D341Med (cell line): ENCODE measurements at places on chromosomes 16 and 17.

GRCh38 chr16:70740914-70741782 lies 55.3 kb upstream of the MTSS2 start:
- DNase-seq, result no peak

DNA sequence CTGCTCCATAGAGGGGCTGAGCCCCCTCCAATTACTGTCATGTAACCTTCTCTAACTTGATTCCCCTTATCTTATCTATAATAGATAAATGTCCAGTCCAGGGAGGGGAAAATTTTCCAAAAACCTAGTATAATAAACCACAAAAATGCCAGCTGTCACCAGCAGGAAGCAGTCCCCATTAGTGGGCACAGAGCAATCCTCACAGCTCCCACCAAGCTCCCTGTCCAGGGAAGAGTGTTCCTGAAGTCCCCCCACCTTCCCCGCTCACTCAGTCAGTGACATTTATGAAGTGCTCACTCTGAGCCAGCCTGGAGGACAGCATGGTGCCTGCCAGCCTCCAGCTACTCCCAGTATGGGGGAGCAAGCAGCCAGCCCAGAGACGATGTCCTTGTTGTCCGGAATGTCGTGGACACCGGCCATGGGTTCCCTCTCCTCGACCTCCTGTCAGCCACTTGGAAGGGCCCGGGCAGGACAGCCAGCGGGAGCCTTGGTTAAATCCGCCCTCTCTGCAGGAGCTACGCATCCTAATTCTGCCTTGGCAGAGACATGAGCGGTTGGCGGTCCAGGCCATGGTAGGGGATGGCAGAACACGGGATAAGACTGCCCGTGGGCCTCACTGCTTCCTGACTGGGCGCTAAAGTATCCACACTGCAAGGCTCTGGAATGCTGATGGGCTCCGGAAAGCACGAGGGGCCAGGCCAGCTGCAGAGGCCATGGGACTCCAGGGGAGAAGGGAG lies 102.0 kb upstream of the CDH5 start:
- DNase-seq, result peak; percentile 3

DNA sequence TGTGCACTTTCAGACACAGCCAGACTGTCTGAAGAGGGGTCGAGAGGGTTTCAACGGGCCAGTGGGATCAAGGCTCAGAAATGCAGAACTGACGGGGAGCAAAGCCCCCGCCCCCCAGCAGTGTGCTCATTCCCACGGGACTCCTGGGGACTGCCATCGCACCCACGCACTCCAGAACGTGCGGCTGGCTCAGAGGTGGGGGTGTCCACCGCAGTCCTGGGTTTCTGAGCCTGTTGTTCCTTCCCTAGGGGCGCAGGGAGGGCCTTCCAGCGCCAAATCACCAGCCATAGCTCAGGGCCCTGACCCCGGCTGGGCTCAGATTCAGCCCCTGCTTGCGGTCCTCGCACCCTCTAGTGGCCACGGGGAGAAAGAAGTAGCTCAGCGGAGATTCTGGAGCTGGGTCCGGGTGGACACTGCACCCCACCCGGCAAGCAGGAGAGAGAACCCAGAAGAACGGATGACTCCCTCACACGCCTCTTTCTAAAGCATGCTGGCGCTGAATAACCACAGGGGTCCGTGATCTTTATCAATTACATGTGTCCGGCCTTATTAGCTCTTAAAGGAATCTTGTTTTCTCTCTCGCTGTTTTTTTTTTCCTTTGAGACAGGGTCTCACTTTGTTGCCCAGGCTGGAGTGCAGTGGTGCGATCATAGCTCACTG lies 45.0 kb upstream of the USP7 start:
- DNase-seq, result peak; percentile 89

DNA sequence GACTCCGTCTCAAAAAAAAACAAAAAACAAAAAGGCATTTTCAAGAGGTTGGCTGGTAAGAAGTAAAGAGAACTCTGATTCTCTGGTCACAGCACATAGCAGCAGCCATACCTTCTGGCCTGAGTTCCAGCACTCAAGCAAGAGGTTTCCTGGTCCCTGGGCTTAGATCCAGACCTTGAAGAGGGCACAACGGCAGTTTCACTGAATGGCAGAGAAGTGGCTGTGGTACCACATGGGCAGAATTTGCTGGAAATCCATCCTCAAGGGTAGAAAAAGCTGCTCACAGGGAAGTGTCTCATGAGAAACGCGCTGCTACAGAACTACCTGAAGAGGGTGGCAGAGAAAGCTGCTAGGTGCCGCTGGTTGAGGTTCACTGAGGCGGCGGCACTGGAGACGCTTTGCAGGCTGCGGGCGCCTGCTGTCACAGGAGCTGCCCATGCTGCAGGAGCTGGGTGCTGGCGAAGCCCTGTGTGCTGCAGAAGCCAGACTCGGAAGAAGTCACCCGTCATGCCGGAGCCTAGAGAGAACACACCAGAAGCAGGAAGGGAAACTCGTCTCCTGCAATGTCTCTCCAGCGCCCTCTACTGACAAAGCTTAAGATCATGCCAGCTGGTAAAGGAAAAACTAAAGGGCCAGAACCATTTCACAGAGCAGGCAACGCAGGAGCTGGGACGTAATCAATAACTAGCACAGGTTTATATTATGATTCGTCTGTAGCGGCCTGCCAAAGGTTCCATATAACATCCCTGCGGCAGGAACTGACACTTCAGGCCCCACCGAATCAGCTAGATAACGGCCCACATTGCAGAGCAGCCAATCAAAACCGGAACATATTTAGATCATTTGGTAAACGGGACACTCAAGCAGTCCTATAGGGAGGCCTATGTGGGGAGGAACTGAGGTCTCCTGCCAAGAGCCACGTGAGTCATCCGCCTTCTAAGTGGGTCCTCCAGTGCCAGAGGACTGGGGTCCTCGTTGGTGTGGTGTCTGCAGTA lies 5.4 kb upstream of the ZNF213 start:
- peak; percentile 57 for DNase-seq

- peak; percentile 73 for DNase-seq
Observed at GRCh38 chr17:4565209-4566141, 5.1 kb upstream of the GGT6 start.

GRCh38 chr16:80680046-80680445 lies 124.4 kb downstream of the CDYL2 start:
- no peak for DNase-seq

DNA sequence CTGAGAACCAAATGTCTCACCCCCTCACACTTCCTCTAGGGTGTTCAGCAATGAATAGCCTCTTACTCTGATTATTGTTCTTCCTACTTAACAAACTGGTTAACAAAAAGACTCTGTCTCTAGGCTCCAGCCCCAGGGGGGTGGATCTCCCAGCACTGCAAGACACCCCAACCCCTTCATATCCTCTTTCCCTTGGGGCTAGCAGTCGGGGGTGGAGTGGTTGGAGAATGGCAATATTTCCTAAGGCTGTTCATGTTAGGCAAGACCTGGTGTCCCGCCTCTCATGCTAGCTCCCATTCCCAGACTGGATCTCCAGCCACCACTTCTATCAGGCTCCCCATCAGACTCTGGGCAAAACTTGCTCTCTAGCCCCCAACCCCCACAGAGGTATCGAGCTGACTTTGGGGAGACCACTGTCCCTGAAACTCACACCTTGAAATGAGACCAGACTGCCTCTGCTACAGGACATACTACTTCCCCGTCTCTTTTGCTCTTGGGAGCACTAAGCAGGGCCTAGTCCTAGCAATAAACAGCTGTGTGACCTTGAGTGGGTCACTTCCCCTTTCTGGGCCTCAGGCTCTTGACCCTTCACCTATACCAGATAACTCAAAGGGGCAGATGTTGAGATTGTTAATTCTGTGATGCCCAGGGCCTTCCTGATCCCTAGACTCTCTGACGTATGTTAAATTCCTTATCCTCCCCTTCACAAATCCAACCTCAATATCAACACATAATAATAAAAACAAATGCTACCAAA lies 2.4 kb downstream of the SLC25A35 start:
- DNase-seq, result no peak
